ENCODE measurements at places on chromosomes 2 and 18. TPM values are rescaled to one million over a fixed set of nuclear protein-coding genes. Genes with fewer than 3 reads are reported as not detected.

DNA sequence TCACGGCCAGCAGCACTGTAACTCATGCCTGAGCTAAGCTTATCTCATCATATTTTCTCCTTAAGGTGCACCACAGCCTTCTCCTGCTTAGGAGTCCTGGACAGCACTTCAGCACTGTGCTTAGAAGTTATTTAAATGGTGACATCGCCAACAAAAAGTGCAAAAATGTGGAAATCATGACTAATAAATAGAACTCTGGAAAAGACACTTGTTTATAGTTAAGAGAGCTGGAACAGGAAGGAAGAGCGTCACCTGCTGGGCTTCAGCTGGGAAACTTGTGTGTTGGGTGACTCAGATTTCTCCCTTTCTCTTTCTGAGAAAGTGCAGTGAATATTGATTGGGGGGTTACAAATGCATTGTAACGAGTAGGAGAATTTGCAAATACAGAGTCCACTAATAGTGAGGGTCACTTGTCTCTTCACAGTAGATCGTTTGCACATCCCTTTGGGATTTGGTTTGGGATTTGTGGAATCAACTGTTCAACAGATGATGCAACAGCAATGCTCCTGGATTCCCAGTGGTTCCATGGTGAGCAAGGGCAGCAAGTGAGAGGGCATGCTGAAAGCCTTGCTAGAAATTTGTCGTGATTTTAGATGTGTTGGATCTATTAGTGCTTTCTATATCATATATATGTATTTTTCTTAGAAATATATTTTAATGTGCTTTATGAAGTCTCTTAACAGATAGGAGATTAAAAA lies 84.2 kb downstream of the DOK6 start:
- H3K27ac ChIP-seq, result no peak overlapping the region
- H3K36me3 ChIP-seq, result no peaks in the 10 kb centered on the region
- no peaks in the 10 kb centered on the region for H3K4me1 ChIP-seq

DNA sequence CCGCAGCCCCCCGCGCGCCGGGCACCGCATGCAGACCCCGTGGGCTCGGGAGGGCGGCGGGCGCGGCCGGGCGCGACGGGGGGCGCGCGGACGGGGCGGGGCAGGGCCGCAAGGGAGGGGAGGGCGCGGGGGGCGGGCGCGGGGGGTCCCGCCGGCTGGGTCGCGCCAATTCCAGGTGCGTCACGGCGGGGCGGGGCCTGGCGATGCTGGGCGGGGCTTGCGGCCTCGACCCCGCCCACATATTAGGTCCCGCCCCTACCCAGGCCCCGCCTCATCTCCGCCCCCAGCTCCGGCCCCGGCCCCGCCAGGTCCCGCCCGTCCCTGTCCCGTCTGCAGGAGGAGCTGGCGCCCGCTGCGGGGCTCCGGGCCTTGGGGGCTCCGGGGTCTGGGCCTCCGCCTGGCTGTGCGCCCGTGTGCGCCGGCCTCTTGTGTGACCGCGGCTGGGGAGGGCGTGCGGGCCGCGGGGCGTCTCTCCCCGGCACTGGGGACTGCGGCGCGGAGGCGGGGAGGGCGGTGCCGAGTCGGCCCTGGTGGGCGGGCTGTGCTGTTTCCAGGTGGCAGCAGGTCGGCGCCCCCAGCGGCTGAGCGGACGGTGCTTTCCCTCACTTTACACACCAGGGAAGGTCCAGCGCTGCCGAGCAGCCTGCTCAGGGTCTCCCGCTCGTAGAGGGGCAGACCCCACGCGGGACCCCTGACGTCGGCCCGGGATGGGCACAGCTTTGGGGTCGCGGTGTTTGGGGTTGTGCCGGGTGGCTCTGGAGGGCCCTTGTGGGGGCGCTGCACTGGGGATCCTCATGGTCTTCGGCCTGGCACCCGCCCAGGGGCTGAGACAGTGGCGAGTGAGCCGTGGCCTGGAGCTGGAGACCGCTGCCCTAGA lies 554 bp downstream of the ING5 start:
- DNase-seq, result peak; percentile 65
- H3K4me1 ChIP-seq, result peaks cover 17% of the 10 kb centered on the region
- peak overlapping the region; percentile 95 for H3K4me3 ChIP-seq
- H3K27ac ChIP-seq, result peak overlapping the region; percentile 84
- peaks cover 25% of the 10 kb centered on the region for H3K36me3 ChIP-seq

DNA sequence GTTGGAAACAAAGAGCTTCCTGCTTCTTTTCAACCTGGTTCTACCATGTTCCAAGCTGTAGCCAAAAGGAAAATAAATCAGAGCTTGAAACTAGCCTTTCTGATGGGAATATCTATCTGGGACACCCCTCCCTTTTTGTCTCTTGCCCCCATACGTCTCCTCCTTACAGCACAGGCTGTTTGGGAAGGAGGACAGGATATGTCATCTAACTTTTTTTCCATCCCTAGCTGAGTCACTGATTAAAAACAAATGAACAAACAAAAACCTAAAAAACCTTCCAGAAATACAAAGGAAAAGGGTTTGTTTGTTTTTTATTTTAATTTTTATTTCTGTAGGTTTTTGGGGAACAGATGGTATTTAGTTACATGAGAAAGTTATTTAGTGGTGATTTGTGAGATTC lies 151.6 kb downstream of the FAM210A start:
- H3K4me1 ChIP-seq, result peaks cover 12% of the 10 kb centered on the region
- peaks cover 15% of the 10 kb centered on the region for H3K27me3 ChIP-seq
- no peaks in the 10 kb centered on the region for H3K36me3 ChIP-seq
- no peak overlapping the region for H3K4me3 ChIP-seq
- no peak for DNase-seq

- peak; percentile 67 for DNase-seq
- no peaks in the 10 kb centered on the region for H3K36me3 ChIP-seq
- no peak overlapping the region for H3K27ac ChIP-seq
- H3K27me3 ChIP-seq, result peaks cover 11% of the 10 kb centered on the region
- no peak overlapping the region for H3K4me3 ChIP-seq
Measured at GRCh38 chr2:132400169-132400900, 16.3 kb upstream of the GPR39 start.

- DNase-seq, result no peak
- H3K4me3 ChIP-seq, result no peak overlapping the region
- peaks cover 10% of the 10 kb centered on the region for H3K36me3 ChIP-seq
- peaks cover 4% of the 10 kb centered on the region for H3K4me1 ChIP-seq
- H3K27me3 ChIP-seq, result no peaks in the 10 kb centered on the region
- H3K27ac ChIP-seq, result no peak overlapping the region
Measured at GRCh38 chr2:197297772-197298318, 12.7 kb downstream of the ANKRD44 start.

DNA sequence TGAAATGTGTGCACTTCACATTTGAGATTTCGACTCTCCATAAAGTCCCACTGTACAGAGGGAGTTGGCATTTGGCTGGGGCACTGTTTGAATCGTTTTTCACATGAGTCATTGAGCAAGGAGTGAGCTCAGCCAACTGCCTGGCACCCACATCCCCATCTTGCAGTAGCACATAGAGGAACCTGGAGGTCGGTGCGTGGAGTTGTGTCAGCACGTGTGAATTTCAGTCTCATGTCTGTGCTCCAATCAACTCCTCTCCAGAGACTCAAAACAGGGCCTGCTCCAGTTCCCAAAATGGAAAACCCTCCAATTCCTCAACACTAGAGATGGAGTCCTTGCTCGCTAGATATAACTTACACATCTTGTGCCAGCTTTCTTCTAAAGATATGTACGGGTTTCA lies 126.8 kb upstream of the CAPN13 start:
- H3K27me3 ChIP-seq, result peaks cover 2% of the 10 kb centered on the region
- H3K36me3 ChIP-seq, result no peaks in the 10 kb centered on the region
- no peak overlapping the region for H3K4me3 ChIP-seq
- no peak overlapping the region for H3K27ac ChIP-seq
- H3K4me1 ChIP-seq, result no peaks in the 10 kb centered on the region

- DNase-seq, result peak; percentile 87
- peak overlapping the region; percentile 74 for H3K4me3 ChIP-seq
- peak overlapping the region; percentile 97 for H3K27ac ChIP-seq
- H3K36me3 ChIP-seq, result 0 out of 2 replicates have a peak, but pooled peaks cover 5% of the 10 kb centered on the region
- H3K4me1 ChIP-seq, result peaks cover 55% of the 10 kb centered on the region
Measured at GRCh38 chr18:394987-395362, 105.5 kb downstream of the COLEC12 start.

DNA sequence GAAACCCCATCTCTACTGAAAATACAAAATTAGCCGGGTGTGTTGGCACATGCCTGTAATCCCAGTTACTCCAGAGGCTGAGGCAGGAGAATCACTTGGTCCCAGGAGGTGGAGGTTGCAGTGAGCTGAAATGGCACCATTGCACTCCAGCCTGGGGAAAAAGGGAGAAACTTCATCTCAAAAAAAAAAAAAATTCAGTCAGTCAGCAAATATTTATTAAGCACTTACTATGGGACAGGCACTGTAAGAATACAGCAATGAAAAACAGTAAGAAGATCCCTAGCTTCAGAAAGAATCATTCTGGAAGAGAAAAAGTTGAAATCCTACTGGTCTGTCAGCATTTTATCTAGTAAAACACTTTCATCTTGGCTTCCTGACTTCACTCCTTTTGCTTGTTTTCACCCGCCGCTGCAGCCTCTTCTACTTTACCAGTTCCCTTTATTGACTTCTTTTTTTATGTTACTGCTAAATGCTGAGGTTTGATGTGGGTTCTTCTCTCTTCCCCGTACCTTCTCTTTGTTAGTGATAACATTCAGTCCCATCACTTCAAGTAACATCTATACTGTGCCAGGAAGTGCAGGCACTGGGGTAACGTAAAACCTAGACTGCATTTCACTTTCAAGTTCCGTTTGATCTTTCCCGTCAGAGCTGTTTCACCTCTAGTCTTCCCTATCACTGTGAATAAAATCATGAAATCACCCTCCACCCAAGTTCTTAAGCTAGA lies 10.8 kb upstream of the TAF4B start:
- no peak overlapping the region for H3K27ac ChIP-seq
- no peaks in the 10 kb centered on the region for H3K4me1 ChIP-seq
- peaks cover 8% of the 10 kb centered on the region for H3K27me3 ChIP-seq
- H3K36me3 ChIP-seq, result no peaks in the 10 kb centered on the region

DNA sequence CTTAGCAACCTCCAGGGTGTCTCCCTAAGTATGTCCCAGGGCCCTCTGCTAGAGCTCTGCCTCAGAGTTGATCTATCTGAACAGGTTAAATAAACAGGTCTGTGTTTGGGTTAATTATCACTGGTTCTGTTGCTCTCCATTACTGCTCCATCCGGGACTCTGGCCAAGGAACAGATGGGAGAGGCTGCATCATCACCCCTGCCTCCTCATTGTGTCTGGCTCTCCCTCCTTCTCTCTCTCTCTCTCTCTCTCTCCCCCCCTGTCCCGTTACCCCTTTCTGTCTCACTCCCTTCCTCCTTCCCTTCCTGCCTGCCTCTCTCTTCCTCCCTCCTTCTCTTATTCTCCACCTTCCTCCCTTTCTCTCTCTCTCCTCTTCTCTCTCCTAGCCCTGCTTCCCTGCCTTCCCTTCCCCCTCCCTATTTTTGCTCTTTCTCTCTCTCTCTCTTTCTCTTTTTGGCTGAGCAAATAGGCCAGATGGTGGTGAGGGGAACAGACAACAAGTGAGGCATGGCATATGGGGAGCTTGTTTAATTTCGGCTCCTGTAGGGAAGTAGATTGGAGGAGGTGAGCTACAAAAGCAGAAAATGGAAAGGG lies 62.1 kb downstream of the SETBP1 start:
- H3K4me3 ChIP-seq, result no peak overlapping the region
- H3K27me3 ChIP-seq, result peaks cover 9% of the 10 kb centered on the region
- H3K36me3 ChIP-seq, result no peaks in the 10 kb centered on the region
- DNase-seq, result no peak
- H3K4me1 ChIP-seq, result no peaks in the 10 kb centered on the region

- DNase-seq, result no peak
- H3K27ac ChIP-seq, result no peak overlapping the region
- H3K4me1 ChIP-seq, result peaks cover 24% of the 10 kb centered on the region
- no peak overlapping the region for H3K4me3 ChIP-seq
- H3K36me3 ChIP-seq, result no peaks in the 10 kb centered on the region
- H3K27me3 ChIP-seq, result peaks cover 2% of the 10 kb centered on the region
Measured at GRCh38 chr2:133107058-133107815, 437.2 kb upstream of the LYPD1 start.

- H3K4me3 ChIP-seq, result no peak overlapping the region
- H3K4me1 ChIP-seq, result no peaks in the 10 kb centered on the region
- no peak for DNase-seq
- H3K27me3 ChIP-seq, result peaks cover 9% of the 10 kb centered on the region
- no peaks in the 10 kb centered on the region for H3K36me3 ChIP-seq
Measured at GRCh38 chr2:208386541-208386940, 20.1 kb upstream of the PTH2R start.

DNA sequence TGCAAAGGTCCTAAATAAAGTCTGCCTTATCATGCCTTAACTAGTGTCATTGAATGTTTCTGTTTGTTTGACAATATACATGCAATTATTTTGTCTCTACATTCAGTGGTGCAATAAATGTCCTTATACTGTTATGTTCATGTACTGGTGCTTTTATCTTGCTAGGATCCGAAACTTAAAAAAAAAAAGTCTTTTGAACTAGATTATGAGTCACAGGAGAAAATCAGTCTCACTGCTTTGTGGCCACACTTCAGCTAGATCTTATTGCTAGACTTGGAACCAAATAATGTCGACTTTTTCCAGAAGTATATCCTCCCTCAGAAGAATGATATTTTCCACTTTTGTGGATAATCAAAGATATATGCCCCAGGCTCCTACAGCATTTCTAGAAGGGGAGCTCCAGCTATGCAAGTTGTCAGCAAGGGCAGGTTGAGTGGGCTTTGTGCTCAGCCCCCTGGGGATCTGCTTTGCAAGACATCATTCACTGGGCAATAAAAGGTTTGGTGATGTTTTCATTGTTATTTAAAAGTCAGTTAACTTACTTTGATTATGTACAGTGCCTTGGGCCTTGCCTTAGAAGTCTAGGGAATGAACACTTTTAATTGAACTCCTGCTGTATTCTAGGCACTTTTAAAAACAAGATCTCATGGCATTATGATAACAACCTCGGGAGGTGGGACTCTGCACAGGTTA lies 157.1 kb upstream of the LRRTM1 start:
- no peaks in the 10 kb centered on the region for H3K36me3 ChIP-seq
- no peak for DNase-seq
- H3K4me1 ChIP-seq, result no peaks in the 10 kb centered on the region
- no peak overlapping the region for H3K27ac ChIP-seq

The LYG2 gene
- total RNA-seq, result not detected

The MYO1B gene
- total RNA-seq, result 240 TPM

The DSEL gene
- total RNA-seq, result 77.7 TPM

The TMEFF2 gene
- not detected for total RNA-seq

The CSRNP3 gene
- total RNA-seq, result not detected

The CCDC68 gene
- total RNA-seq, result 0.57 TPM

The SLC9A2 gene
- not detected for total RNA-seq

The MC2R gene
- not detected for total RNA-seq

Measured in HFFc6 (cell line).